ENCODE measurements at places on chromosomes 1 and 21.

DNA sequence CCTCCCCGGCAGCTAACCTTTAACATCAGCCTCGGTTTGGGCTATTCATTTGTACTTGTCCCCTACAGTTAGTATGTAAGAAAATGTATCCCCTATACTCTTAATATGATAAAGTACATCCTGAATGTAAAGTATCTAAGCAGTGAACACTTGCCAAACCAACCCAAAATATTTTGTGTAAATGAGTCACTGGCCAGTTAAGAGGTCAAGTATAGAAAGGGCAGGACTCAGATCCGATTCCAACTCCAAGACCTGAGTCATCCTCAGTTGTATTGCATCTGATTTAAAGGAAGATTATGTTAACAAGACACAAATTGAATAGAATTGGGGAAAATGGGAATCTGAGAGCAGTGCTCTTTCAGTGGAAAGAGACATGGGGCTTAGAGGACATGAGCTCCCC is 84.4 kb downstream of the CD58 start:
- no peak for DNase-seq

- DNase-seq = no peak
Observed at GRCh38 chr21:19510653-19511052, 1107.1 kb upstream of the TMPRSS15 start.

GRCh38 chr1:184650177-184650866 is 104.3 kb downstream of the EDEM3 start:
- no peak for DNase-seq

DNA sequence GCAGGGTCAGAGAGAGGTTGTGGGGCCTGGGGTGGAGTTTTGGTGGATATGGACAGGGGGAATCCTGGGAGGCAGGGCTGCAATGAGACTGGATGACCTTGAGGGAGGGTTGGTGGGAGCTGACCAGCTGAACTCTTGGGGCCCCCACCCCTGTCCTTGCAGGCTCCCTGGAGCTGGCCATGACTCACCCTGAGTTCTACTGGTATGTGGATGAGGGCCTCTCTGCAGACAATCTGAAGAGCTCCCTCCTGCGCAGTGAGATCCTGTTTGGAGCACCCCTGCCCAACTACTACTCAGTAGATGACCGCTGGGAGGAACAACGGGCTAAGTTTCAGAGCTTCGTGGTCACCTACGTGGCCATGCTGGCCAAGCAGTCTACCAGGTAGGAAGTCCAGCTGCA is 23.6 kb downstream of the DISP3 start:
- DNase-seq = no peak

- no peak for DNase-seq
Observed at GRCh38 chr21:33478935-33479678, 667 bp downstream of the TMEM50B start.

- no peak for DNase-seq
Observed at GRCh38 chr1:108565512-108565911, 5.6 kb downstream of the EEIG2 start.

- DNase-seq = no peak
Observed at GRCh38 chr1:57278558-57278957, 145.3 kb downstream of the DAB1 start.

- DNase-seq = no peak
Observed at GRCh38 chr1:56512724-56513494, 66.5 kb downstream of the PLPP3 start.

- no peak for DNase-seq
Observed at GRCh38 chr1:178134061-178134460, 40.2 kb downstream of the RASAL2 start.

DNA sequence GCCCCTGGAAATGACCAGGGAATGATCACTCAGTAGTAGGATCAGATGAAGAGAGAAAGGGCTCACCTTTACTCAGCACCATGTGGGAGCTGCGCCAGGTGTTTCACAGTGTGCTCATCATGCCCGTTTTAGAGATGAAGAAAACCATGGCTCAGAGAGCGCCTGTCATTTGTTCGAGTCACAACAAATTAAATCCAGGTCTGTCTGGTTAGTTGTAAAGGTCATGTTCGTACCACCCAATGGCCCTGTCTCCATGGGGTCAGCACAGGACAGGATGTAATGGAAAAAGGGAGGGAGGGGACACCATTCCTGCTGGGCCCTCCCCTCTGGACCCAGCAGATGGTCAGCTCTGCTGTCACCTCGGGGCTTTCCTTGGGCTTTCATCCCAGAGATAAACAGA is 15.2 kb downstream of the KIRREL1 start:
- no peak for DNase-seq

GRCh38 chr1:39720094-39720999 is 18.3 kb upstream of the PPIE start:
- peak; percentile 40 for DNase-seq

- DNase-seq = no peak
Observed at GRCh38 chr1:64129701-64130100, 73.7 kb upstream of the UBE2U start.

DNA sequence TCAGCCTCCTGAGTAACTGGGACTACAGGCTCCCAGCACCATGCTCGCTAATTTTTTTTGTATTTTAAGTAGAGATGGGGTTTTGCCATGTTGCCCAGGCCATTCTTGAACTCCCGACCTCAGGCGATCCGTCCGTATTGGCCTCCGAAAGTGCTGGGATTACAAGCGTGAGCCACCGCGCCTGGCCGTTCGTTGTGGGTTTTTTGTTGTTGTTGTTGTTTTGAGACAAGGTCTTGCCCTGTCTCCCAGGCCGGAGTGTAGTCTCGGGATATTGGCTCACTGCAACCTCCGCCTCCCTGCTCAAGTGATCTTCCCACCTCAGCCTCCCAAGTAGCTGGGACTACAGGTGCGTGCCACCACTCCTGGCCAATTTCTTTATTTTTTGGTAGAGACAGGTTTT is 4.7 kb upstream of the INAVA start:
- no peak for DNase-seq

DNA sequence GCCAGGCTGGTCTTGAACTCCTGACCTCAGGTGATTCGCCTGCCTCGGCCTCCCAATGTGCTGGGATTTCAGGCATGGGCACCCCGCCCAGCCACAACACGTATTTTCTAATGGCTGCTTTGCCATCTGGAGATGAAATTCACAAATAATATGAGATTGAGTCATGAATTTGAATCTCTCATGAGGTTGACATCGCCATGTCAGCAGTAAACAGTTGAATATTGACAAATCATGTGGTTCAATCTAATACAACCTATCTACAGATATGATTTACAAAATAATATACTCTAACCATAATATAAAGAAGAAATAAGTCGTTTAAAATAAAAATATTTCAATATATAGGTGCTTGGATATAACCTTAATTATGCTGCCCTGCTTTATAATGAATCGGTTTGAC is 42.1 kb downstream of the MYOM3 start:
- DNase-seq = no peak

GRCh38 chr1:237953238-237953637 is 62.5 kb upstream of the ZP4 start:
- no peak for DNase-seq

GRCh38 chr1:100902365-100902764 is 6.5 kb downstream of the SLC30A7 start:
- DNase-seq = no peak

GRCh38 chr1:4108331-4108730 is 208.3 kb upstream of the C1orf174 start:
- no peak for DNase-seq

DNA sequence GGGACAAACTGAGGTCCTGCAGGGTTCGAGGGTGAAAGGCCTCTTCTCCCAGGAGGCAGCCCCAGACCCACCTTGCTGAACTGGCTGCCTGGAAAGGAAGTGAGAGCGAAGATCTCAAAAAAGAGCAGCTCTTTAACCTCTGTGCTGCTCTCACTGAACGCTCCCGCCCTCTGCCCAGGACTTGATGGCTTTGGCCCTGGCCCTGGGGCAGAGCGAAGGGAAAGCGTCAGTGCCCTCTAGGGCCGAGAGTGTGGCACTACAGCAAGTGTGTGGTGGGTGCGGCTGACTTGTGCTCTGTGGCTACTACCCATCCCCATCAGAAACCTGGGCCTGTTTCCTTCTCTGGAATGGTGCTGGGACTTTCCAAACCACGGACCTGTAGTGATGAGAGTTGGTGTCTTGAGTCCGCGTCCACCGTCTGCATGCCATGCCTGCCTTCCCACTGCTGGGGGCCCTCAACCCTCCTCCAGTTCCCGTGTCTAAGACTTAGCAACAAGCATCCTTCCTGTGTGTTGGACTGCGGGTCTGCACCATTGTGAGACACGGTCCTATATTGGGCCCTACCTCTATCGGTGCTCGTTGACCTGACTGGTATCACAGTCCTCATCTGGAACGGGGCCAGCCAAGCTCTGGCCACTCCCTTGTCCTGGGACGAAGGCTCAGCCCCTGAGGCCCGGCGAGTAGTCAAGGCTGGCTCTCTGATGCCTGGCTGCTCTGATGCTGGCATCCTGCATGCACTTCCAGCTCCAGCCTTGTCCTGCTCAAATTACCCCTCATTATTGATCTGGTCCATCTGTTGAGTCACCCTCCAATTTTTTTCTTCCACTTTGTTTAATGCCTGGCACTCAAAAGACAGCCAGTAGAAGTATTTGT is 180.3 kb downstream of the DISC1 start:
- DNase-seq = peak; percentile 37

DNA sequence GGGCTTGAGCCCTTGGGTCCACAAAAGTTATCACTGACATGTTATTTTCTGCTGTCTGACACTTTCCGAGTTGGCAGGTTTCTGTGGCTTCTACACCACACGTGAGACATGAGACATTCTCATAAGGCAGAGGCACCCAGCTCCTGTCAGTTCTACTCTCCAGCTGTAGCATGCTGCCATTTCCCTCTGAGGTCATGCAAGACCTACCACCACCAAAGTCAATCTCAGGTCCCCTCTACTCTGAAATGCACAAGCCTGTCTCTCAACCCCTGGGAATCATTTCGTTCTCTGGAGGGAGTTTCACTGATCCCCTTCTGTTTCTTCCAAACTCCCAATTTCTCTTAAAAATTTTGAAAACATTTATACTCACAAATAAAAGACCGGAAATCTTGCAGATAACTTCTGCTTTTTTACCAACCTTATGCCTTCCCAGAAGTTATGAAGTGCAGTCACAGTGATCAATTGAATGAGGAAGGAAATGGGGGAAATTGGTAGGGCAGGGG is 39.5 kb upstream of the CR2 start:
- no peak for DNase-seq

GRCh38 chr1:115679141-115679611 is 37.4 kb downstream of the VANGL1 start:
- DNase-seq = no peak

Data from NCI-H1930 (cell line).